ENCODE measurements at places on chromosomes 16 and 17.

DNA sequence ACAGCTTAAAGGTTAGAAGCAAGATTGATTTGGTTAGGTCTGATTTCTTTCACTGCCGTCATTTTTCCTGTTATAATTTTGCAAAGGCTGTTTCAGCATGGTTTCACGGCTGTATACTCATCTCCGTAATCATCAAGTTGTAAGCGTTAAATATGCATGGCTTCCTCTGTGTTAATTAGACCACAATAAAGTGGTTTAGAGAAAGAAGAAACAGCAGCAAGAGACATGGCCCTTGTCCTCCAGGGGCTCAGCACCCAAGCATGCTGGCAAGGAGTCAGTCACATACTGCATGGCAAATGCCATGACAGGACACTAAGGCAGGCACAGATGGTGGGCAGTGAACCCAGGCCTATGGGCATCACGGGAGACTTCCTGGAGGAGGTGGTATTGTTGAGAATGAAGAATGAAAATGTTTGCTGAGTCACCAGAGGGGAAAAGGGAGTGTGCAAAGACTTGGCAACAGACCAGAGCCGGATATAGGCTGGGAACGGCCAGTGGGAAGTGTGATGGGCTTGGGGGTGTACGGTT is 61.4 kb upstream of the PLCG2 start:
- DNase-seq: no peak

- DNase-seq: no peak
Observed at GRCh38 chr17:62164747-62165722, 100.0 kb upstream of the MED13 start.

DNA sequence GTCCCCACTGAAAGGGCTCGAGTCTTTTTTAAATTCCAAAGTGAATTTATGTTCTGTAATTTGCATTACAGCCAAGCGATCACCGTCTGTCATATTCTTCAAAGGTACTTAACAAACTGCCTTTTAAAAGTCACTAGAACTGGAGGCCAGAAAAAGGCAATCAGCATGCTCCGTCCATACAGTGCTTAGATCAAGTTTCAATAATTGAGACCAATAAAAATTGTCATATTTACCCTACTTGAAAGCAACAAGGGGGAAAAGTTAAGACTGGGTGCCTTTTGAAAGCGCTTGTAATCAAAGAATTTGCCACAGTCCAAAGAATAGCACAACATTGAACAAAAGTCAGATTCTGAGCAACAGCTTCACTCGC is 9.0 kb upstream of the ZFHX3 start:
- DNase-seq: no peak

DNA sequence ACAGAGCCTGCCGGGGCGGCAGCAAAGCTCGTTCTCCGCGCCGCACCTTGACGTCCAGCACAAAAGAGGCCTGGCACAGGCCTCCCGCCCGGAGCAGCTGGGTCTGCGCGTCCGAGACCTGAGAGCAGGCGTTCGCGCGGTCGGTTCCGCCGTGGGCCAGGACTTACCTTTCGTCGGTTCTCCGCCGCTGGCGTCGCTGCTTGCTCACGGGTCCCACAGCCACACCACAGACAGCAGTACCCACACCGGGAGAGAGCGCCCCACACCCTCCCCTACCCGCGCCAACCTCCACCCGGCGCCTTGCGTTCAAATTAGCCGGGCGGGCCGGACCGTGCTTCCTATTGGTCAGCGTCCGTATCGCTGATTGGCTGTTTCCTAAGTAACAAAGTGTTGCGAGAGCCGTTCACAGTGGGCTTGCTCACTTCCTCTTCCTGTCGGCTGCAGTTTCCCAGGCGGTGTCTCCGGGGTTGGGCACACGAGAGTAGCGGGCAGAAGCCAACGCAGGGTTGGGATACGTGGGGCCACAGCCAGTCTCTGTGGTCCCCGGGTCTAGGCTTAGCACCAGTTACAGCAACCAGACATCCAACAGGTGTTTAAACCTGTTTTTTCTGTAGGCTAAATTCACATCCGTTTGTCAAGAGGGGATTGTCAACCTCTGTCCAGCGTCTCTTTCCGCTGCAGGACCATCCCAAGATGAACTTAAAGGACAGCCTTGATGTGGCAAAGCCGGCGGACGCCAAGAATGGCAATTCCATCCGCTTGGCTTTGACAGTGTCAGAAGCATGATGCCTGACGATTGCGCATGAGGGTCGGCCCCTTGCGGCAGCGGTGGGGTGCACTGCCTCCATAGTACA is at the start of gene KIF18B:
Gene KIF18B (minus strand): TSS at position 313 of the 854 bp plus-strand sequence. CDS start 11,429 bp downstream, outside the sequence.
- peak; percentile 73 for DNase-seq

DNA sequence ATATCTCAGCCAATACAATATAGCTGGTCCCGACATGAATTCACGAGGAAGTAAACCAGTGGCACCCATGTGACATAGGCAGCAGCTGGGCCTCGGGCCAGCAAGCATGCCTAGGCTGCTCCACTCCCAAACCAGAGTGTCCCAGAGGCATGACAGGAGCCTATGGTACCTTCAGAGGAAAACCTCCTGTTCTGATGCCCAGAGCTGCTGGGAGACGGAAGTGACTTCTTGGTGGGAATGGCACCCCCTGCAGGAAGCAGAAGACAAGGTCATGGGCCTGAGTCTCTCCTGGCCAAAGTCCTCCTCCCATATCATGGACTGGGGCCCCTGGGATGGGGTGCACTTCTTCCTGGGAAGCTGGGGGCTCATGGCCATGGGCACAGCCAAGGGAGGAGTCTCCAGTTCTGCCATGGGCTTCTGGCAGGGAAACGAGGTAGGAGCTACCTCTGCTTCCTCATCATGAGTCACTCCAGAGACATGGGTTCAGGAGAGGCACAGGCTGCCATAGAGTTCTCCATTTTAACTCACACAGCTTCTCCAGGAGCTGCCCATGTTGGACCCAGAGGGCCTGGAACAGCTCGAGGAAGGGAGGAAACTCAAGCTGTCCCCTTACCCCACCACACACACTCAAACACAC is 13.4 kb downstream of the FBF1 start:
- DNase-seq: no peak

- no peak for DNase-seq
Observed at GRCh38 chr17:2027528-2028233, 2.3 kb upstream of the DPH1 start.

DNA sequence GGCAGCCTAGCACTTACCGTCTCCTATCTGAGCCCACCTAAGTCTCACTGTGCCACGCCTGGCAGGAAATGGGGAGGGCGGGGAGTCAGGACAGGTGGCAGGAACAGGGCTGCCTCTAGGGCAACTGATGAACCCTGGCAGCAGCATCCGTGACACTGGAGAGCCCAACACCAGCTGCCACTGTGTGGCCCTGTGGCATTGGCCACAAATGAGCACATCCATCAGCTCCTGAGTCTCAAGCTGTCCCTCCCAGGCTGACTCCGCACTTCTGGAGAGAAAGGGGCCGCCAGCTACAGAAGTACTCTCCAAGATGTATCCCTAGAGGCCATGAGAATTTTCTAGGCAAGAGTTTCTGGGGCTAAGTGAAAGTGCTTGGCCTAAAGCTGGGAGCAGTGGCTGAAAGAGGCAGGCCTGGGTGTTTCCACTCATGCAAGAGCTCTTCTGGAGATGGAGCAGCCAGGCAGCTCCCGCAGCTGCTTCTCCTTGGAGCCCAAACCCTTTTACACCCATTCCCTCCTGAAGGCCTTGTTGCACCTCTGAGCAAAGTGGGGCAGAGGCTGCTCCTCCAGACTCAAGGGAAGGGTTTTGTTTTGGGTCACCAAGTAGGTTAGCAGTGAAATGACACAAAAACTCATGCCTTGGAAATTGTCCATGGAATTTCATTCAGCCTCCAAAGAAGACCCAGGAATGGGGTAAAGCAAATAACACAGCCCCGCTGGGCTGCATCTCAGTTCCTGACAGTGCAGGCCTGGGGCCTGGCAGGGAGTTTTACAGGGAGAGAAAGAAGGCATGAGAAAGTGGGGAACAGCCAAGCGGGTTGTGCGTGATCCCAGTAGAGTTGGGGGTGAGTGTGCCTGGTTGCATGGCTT is 25.8 kb downstream of the PEMT start:
- no peak for DNase-seq

DNA sequence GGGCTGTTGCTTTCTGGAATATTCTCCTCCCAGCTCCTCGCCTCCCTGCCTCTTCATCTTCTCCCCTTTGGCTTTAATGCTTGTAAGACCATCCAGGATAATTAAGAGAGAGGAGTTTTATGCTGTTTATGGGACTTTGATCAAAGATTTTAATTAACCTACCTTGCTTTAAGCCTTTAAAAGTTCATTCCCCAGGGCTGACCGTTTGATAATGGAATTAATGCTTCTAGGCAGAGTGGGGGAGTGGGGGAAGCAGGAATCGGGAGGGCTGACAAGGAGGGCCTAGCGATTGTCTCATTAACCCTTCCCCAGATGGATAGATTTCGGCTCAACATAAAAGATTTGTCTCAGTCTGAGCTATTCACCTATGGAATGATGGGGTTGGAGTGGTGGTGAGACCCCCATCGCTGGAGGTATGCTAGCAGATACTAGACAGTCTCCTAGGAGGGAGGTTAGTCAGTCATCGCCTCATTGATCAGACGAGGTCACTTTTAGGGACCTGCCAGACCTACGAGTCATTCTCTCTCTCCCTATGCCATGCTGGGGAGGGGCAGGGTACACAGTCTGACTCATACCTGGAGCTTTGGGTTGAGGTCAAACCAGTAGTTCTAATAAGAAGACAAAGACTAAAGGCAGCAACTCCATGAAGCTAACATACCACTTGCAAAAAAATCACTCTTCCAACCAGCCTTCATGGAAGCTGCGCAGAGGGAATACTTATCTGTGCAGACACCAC is 236.6 kb upstream of the NLRP1 start:
- DNase-seq: no peak

DNA sequence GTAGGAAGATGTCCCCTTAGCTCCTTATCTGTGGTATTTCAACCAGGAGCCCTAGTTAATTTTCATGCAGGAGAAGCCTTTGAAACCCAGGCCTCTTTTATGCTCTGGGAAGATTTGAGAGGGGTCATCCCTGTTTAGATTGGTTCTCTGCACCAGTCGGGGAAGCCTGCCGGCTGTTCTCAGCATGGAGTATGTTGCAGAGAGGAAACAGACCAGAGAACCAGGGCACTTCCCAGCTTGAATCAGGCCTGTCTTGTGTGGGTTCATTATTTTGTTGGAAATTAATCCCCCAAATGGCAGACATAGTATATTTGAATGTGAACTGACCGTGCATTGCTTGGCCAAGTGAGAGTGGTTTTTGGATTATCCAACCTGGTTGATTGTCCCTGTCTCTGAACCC is 1082.1 kb upstream of the RBFOX1 start:
- no peak for DNase-seq

- no peak for DNase-seq
Observed at GRCh38 chr16:88773812-88774291, 11.2 kb downstream of the PIEZO1 start.

GRCh38 chr17:47967607-47968252 is 3.2 kb upstream of the CDK5RAP3 start:
- DNase-seq: no peak

DNA sequence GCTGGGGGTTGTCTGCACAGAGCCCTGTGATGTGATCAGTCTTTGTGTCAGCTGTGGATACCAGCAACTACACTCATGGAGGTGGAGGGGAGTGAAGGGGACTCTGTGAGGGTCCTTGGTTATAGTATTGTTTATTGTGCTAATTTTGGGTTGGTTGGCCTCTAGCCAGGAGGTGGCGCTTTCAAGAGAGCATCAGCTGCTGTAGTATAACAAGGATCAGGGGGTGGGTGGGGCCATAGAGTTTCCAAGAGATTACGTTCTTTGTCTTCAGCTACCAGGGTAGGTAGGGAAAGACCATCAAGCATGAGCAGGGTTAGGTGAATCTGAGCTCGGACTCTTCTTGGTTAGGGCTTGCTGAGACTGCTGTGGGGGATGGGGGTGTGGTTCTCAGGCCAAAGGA is 97.1 kb upstream of the HS3ST3A1 start:
- no peak for DNase-seq

DNA sequence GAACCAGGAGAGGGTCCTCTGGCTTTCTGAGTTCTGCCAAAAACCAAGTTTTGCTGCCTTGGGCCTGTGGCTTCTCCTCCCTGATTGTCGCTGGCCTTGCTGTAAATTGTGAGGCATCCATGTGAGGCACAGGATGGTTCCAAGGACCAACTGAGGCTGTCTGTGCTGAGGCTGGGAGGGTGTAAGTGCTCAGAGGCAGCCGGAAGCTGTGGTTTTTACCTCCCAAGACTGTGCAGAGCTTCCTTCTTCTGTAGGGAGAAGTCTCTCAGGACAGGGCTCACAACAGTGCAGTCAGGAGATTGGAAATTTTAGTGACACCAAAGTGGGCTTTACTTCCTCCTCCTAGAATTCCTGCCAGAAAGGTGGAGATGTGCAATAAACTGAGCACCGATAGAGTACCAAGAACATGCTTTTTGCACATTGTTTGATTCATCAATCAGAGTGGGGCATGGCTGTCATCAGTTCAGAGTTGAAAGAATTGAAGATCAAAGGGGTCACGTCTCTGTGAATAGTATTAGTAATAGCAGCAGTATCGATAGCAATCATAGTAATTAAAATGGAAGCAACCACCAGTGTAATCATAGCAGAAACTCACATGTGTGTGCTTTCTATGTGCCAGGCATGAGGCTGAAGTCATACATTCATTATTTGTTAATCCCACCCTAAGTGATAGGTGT is 467.1 kb downstream of the WWOX start:
- no peak for DNase-seq

DNA sequence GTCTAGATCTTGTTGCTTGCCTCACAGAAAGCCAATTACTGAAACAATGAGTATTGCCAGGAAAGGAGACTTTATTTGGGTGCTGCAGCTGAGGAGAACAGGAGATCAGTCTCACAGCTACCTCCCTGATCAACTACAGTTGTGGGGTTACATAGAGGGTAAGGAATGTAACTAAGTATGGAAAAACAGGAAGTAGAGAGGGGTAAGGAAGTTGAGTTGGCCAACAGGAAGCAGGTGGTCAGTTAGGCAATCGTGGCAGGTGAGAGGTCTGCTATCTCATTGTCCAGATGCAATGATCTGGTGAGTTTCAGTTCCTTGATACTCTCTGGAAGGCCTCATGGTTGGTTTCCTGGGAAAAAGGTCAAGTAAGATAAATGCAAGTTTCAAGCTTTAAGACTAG is 333.1 kb upstream of the GOT2 start:
- DNase-seq: no peak

DNA sequence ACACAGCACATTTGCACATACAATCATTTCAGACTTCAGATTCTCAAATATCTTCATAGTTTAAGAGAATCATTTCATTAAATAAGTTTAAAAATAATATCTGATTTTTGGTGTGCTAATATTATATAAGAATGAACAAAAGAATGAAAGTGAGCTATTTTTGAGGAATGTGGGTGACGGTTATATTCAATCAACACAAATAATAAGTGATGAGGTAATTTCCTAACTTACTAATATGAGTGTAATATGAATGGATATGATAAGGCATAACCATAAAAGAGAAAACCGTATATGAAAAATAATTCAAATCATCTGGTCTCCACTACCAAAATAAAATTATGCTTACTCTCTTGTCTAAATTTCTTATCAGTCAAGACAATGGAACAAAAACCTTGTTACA is 68.4 kb upstream of the NACA2 start:
- no peak for DNase-seq

GRCh38 chr17:27466376-27466742 is 10.1 kb downstream of the KSR1 start:
- no peak for DNase-seq
